ENCODE measurements at places on chromosomes 5 and 9.

DNA sequence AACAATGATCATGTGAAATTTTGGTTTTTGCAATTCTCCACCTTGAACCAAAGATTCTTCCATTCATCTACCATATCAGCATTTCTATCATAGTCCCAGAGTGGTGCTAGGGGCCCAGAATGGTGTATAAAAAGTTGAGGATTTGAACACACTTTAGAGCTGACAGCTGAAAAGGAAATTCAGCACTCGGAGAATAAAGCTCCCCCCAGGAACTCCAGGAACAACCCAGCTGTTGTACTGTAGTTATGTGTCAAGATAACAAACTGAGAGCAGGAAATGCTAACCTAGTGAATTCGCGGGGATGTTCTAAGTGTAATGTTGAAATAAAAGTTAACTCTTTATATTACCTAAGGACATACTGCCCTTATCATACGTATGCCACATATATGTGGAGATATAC lies 216.7 kb downstream of the NFIB start:
- no peak for DNase-seq

- DNase-seq: no peak
Observed at GRCh38 chr5:156407251-156407650, 80.3 kb downstream of the SGCD start.

- no peak for DNase-seq
Observed at GRCh38 chr5:98957307-98957706, 28.5 kb upstream of the CHD1 start.

DNA sequence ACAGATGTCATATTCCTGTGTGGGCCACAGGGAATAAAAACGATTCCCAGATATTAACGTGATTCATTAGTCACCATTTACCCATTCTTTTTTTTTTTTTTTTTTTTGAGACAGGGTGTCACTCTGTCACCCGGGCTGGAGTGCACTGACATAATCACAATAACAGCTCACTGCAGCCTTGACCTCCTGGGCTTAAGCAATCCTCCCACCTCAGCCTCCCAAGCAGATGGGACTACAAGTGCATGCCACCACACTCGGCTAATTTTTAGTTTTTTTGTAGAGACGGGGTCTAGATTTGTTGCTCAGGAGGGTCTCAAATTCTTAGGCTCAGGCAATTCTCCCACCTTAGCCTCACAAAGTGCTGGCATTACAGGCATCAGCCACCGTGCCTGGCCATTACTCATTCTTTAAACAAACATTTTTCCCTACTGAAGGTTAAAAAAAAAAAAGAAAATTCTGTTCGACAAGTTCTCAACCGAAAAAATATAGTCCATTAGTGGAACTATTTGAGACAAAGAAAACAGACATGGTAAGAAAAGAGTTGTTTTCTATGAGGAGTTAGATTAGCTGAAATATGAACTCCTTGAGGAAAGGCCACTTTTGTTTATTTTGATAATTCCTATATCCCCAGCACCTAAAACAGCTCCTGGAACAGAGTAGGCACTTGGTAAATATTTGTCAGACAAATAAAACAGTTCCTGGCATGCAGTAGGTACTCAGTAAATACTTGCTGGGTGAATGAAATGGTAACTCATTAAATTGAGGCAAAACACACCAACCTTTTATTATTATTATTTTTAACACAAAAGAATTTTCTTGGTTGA lies 32.1 kb upstream of the PDCL start:
- DNase-seq: no peak

DNA sequence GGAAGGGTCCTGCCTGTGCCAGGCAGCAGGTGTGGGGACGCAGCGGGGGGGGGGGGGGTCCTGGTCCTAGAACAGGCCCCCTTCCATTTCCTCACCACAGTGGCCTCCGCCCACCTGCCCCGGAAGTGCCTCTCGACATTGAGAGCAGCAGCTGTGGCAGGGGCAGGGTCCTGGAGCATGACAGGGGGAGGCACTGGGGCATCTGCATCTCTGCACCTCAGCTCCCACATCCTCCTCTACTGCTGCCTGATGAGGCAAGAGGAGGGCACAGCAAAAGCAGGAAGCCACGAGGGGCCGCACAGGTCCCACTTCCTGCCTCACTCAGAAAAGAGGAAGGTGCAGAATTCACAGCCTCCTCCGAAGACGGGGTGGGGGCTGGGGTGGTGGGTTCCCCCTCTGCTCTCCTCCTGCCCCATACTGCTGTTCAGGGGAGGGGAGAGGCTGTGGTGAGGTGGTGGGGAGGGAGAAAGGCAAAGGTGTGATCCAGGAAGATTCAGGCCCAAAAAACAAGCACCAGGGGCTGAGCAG lies 14.8 kb downstream of the AKNA start:
- peak; percentile 63 for DNase-seq

- DNase-seq: no peak
Observed at GRCh38 chr5:158207733-158208132, 348.8 kb upstream of the CLINT1 start.

DNA sequence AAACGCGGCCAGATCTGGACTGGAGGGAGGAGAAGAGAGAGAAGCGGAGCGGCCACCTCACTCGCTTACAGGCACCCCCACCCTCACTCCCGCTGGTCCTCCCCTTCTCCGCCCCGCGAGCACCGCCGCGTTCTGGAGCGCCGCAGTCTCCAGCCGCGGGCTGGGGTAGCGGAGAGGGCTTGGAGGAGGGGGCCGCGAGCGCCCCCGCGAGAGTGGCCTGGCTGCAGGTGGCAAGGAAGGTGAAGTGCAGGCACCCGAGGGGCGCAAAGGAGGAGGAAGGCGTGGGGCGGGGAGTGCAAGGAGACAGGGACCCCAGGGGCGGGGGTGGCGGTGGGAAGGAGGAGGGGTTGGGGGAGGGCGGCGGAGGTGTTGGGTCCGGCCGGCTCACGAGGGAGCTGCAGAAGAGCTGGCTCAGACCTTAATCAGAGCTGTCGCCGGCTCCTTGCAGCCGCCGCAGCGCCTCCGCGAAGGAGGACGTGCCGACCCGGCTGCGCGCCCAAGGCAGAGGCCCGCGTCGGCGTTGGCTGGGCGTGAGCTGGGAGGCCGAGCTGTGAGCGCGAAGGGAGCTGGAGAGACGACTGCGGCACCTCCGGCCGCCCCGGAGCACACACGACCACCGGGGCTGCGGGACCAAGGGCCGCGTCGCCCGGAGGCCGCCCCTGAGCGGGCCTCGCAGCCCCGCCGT lies at the start of gene DMRT3:
TSS of gene DMRT3 (plus strand) at position 398 of the 685 bp plus-strand sequence. CDS start 347 bp downstream, outside the sequence.
- DNase-seq: no peak

- DNase-seq: no peak
Observed at GRCh38 chr9:82302968-82303655, 314.5 kb downstream of the SPATA31D1 start.

DNA sequence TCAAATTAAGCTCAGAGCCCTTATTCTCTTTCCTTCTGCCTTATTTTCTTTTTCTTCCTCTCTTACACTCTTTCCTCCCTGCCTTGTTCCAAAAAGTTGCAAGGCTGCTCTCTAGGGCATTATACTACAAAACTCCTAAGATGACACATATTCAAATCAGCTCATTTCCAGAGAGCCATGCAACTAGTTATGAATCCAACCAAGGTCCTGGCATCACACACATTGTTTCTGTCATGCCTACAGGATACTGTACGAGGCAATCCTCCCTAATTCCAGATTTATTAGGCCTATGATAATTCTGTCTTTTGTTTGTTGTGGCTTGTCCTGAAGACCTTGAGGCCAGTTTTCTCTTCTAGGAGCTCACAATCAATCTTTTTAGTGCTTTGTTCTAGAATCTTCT lies 87.0 kb upstream of the TBCA start:
- no peak for DNase-seq

DNA sequence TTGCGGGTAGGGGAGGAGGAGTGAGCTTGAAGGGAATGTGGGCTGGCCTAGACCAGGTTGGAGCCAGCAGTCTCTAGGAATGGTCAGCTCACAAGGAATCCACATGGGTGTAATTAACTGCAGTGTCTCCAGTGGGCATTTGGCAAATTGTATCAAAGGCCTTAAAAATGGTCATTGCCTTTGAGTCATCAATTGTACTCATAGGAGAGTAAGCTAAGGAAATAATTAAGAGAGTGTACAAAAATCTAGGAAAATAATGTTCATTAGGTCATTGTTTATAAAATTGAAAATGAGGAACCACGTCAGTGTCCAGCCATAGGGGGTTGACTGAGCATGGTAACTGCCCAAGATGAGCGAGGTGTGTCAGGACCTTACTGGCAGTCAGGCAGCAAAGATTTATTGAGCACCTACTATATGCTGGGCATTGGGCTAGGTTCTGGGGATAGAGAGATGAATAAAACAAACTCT lies 29.8 kb upstream of the RPL26L1 start:
- no peak for DNase-seq

DNA sequence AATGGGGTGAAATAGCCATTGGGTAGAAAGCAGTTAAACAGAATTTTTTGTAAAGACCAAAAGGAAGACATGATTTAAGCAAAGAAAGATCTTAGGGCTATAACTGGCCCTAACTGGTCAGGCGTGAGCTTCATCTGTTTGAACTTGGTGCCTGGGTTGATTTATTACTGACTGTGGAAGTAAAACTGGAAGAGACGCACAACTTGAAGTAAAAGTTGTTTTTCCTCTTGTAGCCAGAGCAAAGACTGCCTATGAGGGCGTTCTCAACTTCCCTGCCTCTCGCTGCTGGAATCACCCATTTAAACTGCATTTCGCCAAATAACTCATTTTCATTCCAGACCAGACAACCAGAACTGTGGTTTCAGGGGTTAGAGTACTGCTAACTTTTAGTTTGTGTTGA lies 1.5 kb downstream of the THBS4 start:
- no peak for DNase-seq

DNA sequence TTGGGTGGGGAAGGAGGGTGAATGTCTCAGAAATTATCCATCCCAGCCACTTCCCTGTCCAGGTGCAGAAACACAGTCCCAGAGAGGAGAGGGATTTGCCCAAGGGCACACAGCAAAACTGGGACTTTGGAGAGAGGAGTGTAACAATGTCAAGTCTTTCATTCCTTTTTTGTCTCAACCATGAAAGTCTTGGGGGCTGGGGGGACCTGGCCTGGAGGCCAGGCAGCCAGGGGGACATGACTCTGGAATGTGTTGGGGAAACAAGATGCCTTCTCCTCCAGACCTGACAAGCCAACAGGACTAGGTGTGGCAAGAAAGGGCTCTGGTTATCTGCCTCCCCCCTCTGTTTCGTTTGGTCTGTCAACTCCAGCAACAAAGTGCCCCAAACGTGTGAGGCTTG lies 13.9 kb upstream of the HAND1 start:
- no peak for DNase-seq

DNA sequence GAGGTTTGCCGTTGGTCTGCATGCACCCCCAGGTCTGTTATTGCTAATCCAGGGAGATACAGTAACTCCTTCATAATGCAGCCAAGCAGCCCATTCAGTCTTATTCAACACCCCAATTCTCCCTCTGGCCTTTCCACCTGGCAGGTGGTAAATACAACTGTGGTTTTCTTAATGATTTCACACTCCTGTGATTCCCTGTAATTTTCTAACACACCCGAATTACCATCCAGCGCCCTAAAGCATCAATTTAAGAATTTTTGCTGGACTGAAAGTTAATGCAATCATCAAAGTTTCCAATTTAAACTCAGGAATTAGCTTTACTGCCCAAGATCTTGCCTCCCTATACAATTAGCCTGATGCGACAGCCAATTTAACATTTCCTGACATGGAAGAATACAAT lies 62.5 kb downstream of the GNAQ start:
- DNase-seq: no peak

- DNase-seq: no peak
Observed at GRCh38 chr5:3347741-3348140, 247.9 kb upstream of the IRX1 start.

DNA sequence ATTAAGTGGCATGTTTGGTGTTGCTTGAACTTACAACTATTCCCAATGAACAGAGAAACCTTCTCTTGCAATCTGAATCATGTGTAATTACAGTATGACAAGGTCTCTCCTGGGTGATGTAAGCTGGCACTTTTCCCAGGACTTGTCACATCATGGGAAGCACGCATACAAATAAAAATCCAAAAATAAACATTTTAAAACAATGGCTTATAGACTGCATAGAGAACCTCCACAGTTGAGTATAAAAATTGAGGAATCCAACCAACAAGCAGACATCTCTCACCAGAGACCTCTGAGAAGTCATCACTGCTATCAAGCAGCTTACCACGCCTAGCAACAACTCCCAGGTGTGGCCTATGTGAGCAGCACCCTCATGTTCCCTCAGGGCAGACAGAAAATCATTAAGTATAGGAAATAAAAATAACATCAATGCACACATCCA lies 3.9 kb downstream of the MLLT3 start:
- peak; percentile 33 for DNase-seq

DNA sequence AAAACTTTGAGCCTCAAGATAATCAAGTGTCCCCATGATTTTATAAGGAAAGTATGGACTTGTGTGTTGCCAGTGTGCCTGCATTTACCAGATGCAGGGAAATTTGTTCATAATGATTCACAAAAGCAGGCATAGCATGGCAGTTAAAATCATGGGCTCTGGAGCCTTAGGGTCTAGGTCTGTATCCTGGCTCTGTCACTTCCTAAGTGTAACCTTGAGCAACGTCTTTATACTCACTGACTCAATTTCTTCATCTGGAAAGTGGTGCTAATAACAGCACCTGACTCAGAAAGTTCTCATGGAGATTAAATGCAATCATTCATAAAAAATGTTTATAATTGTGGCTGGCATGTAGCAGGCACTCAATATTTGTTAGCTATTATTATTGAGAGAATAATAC lies 234.9 kb downstream of the SAXO1 start:
- no peak for DNase-seq

DNA sequence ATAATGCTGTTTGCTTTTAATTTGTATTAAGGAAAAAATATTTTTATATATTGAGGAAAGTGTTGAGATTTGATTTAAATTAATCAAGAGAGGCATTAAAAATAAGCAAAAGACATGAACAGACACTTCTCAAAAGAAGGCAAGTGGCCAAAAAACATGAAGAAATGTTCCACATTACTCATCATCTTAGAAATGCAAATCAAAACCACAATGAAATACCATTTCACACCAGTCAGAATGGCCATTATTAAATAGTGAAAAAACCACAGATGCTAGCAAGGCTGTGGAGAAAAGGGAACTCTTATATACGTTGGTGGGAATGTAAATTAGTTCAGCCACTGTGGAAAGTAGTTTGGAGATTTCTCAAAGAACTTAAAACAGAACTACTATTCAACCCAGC lies 45.9 kb downstream of the RANBP17 start:
- no peak for DNase-seq

GRCh38 chr5:50562694-50563093 lies 103.7 kb upstream of the PARP8 start:
- no peak for DNase-seq

DNA sequence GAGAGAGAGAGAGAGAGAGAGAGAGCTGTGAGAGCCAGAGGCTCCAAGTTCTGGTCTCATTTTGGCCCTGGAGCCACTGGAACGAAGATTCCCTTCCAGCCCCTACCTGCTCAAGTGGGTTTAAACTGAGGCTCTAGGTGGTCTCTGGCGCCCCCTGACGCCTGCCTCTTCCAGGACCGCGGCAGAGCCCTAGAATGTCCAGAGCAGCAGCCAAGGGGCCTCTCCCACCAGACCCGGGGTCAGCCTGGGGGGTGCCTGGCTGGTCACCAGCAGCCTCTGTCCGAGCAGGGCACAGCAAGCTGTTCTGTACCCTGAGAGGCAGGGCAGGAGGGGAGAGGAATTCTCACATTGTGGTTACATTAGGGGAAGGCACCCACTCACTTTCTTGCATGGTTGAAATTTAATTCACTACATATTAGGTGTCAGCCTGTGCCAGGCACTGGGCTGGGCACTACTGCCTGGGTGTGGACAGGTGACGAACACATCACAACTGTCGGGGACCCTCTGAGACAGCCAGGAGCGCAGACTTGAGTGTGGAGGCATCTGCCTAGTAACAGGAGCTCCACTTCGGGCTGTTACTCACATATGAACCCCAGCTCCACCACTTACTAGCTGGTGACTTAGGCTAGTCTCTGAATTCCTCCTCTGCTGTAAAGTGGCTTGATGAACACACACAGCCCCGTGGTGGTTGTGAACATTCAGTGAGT lies 44.5 kb downstream of the AMBP start:
- peak; percentile 51 for DNase-seq
